Activated T-helper 1 cell treated with anti-CD3 and anti-CD28 coated beads, Interleukin-2, amount 50 U/mL, for 16 hours (primary cell): ENCODE measurements at places on chromosomes 2 and 18.

DNA sequence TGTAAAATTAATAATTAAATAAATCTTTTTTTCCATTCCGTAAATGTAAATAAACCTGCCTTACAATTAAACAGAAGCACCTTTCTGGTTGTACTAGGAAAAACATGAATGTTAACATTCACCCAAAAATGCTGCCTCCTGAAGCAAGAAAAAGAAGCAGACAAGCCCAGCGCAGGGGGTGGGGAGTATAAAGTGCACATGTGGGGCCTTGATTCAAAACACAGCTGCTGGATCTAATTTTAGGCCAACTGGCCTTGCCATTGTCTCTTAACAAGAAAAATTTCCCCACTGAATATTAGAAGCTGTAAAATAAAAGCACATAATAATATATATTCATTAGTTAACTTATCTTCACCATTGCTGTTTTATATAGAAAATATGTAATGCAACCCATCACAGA lies 28.3 kb downstream of the TCF4 start:
- no peak for DNase-seq

DNA sequence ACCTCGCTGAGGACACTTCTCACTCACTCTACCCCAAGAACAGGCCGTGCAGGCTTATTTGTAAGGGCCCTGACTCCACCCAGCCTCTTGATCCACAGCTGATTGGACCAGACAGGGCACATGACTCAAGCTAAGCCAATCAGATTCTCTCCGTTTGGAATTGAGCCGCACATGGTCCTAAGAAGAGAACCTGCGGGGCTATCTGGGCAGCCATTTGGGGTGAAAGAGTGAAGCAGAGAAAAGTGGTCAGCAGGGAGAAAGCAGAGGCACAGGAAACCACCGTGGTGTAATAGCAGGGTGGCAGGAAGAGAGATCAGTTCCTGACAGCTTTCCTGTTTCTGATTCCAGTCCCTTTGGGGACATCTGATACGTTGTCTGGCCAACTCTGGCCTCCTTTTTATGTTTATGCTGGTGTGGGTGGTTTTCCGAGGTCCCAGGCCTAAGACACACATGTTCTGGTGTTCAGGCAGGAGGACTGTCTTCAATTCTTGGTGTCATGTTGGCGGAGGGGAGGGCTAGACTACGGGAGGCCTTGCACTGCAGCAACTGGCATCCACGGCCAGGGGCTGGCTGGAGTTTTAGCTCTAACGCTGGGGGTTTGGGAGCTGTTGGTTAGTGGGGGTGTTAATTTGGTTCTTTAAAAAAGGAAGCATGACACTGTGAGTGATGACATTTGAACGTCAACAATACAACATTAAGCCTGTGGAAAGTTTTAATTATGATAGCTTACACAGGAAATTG lies 26.1 kb upstream of the SPTBN1 start:
- DNase-seq: no peak

DNA sequence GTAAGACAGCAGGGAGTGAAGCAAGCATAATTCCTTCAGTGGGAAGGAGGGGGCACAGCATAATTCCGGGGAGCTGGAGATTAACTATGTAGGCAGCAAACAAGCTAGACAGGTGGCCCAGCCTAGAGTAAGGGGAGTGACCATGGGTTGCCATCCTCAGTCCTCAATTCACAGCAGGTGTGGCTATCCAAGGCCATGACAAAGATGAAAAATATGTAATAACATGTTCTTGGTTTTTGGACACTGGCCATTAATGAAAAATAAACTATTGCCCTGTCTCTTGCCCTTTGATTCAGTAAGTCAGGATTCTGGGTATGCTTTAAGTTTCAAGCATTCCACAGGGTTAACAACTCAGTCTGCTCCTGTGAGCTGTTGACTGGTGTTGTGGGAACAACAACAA lies 65.0 kb downstream of the CYP1B1 start:
- no peak for DNase-seq

DNA sequence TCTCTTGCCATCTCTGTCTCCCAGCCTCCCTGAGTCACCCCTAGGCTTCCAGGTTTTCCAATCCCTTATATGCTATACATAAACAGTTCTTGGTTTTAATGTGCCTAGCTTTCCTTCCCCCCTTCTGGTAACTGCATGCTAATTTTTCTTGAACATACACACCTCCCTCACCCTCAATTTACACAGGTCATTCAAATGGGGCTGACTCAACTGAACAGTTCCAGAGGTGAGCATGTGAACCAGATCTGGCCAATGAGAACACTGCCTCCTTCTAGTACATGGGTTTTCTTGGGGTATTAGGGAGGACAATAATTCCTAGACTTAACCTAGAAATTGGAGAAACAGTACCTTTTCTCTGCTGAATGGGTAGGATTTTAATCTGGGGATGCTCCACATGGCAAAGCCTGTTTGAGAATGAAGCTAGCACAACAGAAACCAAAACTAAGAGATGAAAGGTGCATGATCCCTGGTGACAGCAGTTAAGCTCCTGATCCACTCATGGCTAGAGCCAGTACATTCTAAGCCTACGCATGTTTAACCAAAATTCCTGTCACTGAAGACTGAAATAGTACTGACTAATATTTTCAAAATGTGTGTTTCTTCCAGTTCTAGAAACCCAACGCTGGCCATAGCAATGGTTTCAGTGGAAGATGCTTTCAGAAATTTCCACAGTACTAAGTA lies 11.8 kb downstream of the SLC25A12 start:
- DNase-seq: no peak

GRCh38 chr18:11411048-11411447 lies 198.3 kb upstream of the SLC35G4 start:
- DNase-seq: no peak

GRCh38 chr18:74898965-74899364 lies 301.3 kb downstream of the ZNF407 start:
- DNase-seq: no peak

DNA sequence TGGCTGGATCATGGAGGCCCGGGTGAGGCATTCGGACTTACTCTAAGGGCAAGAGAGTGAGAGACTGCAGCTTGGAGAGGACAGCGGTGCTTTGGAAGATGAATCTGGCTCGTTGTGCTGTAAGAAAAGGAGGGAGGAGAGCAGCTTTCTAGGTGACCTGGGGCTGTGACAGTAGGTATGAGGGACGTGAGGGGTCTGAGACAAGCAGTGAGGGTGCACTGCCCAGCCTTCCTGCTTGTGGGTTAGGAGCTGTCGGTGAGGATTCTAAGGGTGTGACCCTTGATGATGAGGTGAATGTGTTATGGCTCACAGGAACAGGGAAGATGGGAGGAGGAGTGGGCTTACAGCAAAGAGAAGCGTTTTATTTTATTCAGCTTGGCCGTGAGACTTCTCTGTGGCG lies 27.1 kb upstream of the RHOB start:
- DNase-seq: no peak

GRCh38 chr2:82793711-82794435 lies 1665.2 kb downstream of the SUCLG1 start:
- DNase-seq: no peak

- DNase-seq: no peak
Observed at GRCh38 chr18:79875531-79875919, 75.9 kb downstream of the SLC66A2 start.

GRCh38 chr2:74725287-74725686 lies 71.2 kb downstream of the SEMA4F start:
- no peak for DNase-seq

DNA sequence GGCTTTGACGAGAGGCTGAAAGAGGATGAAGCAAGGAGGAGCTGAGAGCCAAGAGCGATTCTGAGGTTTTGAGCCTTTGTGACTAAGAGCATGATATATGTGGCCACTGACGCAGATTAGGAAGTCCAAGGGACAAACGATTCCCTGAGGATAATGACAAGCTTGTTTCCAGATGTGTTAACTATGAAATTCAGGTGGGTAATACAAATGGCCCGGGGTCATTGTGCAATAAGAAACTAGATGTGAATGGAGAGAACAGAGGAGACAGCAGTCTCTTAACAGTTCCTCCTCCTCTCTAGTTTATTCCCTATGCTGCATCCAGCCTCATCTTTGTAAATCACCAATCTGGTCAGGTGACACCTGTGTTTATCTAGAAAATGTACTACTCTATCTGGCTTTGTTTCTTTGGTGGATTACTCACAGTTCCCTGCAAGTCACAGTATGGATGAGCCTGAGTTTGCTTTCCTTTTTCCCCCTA lies 84.2 kb downstream of the SOCS6 start:
- DNase-seq: no peak

DNA sequence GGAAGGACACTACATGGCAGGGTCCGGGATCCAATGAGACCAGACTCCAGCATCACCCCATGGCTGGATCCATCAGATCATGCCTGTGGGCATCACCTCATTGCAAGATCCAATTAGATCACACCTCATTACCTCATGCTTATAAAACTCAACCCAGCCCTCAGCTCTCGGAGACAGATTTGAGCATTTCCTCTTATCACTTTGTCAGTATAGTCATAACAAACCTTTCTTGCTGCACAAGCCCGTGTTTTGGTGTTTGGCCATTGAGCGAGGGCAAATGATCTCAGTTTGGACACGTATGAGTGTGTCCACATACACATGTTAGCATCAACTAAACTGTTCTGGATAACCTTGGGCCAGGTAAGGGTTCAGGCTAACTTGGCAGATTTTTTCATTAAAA lies 58.8 kb downstream of the CCDC195 start:
- DNase-seq: no peak

DNA sequence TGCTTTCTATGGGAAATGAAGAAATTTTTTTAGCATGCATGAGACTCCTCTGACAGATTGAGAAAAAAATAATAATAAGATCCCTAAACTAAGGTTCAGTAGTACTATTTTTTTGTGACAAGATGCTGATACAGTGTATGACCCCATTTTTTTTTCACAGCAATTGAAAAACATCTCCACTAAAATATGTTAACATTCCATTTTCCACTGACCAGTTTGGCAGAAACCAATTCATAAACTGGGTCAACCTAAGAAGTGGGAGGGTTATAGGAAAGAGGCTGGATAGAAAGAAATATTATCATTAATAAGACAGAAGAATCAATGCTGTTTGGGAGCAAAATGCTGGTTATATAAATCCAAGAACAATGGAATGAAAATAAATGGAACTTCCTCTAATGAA lies 182.7 kb downstream of the ANTXR1 start:
- no peak for DNase-seq
